Upper lobe of left lung (tissue), 6 donors: ENCODE measurements at places on chromosomes 1 and 21. TPM values are rescaled to one million over a fixed set of nuclear protein-coding genes. Genes with fewer than 3 reads are reported as not detected.
A peak's percentile ranks its signal among the peaks of the same experiment; 100 is the strongest.

FAM163A gene
- not detected for total RNA-seq

IFI44L gene
- 16.2 TPM for total RNA-seq

DNA sequence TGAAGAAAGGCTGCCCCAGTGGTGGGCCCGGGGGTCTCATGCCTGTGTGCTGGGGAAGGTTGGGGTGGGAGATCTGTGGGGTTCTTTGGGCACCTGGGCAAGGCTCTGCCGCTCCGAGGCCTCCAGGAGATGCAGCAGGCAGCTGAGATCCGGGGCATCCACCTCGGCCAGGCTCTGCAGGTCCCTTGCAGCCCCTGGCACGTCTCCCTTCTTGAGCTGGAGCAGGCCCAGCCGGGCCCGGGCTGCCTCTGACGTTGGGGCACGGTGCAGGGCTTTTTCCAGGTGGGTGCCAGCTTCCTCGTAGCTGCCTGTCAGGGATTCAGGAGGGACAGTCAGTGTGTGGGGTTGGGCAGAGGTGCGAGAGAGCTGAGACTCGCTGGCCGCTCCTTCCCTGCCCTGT lies 11.4 kb upstream of the MMEL1 start:
- H3K27me3 ChIP-seq, result no peaks in the 10 kb centered on the region
- no peak for DNase-seq
- no peak overlapping the region for H3K4me3 ChIP-seq
- peaks cover 15% of the 10 kb centered on the region for H3K4me1 ChIP-seq
- H3K27ac ChIP-seq, result no peak overlapping the region
- H3K36me3 ChIP-seq, result no peaks in the 10 kb centered on the region

DNA sequence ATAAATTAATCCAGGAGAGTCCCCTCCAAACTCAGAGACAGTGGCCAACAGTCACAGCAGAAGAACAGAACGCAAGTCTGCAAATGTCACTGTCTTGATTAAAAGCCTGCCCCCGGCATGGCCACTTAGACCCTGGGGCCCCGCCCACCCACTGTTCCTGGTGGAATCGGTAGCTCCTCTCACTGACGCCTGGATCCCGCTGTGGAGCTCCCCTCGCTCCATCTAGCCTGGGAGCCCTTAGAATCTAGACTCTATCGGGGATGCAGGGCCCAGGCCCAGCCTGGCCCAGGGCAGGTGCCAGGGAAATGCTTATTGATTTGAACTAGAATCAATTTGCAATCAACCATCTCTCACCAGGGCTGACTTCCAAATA lies 21.4 kb upstream of the PLEKHG5 start:
- no peaks in the 10 kb centered on the region for H3K4me1 ChIP-seq
- no peak overlapping the region for H3K27ac ChIP-seq
- H3K36me3 ChIP-seq, result no peaks in the 10 kb centered on the region
- H3K27me3 ChIP-seq, result no peaks in the 10 kb centered on the region

- DNase-seq, result no peak
- no peaks in the 10 kb centered on the region for H3K27me3 ChIP-seq
- H3K27ac ChIP-seq, result no peak overlapping the region
- H3K4me3 ChIP-seq, result no peak overlapping the region
Measured at GRCh38 chr1:93360111-93360510, 14.4 kb downstream of the DR1 start.

GRCh38 chr1:30719406-30720270 lies 3.7 kb downstream of the MATN1 start:
- no peaks in the 10 kb centered on the region for H3K27me3 ChIP-seq
- peak; percentile 88 for DNase-seq
- peak overlapping the region; percentile 61 for H3K4me3 ChIP-seq

CELA3A gene
- total RNA-seq, result not detected
